ENCODE measurements at places on chromosomes 16 and 17.

DNA sequence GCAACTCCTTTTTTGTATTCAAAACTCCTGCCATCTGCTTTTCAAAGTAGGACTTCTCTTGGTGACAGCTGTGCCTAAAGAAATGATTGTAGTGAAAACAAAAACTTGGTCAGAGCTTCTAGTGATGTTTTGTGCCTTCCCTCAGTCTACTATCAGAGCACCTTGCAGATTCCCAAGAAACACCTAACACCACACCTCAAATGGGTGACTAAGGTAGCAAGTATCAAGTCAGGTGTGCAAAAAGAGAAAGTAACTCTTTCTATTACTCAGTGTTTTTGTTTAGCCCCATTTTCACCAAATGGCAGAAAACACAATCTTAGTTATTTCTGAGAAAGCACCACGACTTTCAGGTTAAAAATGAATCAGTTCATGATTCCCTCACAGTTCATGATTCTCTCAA is 2.0 kb upstream of the PMFBP1 start:
- DNase-seq: no peak

- DNase-seq: no peak
These were observed 105.6 kb upstream of the TOM1L1 start for GRCh38 chr17:54795046-54795445.

DNA sequence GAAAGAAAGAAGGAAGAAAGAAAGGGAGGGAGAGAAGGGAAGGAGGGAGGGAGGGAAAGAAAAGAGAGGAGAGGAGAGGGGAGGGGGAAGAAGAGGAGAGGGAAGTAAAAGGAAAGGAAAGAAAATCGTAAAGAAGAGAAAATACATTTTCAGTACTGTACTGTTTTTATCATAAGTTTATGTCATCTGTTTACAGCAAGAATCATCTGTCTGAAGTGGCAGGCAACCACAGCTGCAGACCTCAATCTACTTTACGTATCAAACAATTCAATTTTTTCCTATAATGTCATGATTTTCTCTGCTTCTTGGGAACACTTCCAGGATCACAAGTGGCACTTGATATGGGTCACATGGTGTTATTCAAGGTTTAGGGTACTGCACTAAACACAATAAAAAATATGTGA is 58.3 kb downstream of the USP32 start:
- DNase-seq: no peak

DNA sequence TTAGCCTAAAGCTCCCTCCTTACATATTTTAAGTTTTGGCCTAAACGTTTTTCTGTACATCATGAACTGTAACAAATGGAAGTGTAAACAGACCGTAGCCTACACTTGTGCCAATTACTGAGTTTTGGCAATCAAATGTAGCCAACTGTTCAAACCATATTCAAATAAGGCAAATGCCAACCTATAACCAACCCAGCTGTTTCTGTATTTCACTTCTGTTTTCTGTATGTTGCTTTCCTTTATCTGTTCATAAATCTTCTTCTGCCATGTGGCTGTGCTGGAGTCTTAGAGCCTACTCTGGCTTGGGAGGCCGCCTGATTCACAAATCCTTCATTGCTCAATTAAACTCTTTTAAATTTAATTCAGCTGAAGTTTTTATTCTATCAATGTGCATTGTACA is 6.9 kb upstream of the C16orf78 start:
- DNase-seq: no peak

GRCh38 chr17:65626451-65626850 is 65.0 kb upstream of the AXIN2 start:
- DNase-seq: no peak

GRCh38 chr17:49659661-49660382 is 18.1 kb downstream of the SPOP start:
- no peak for DNase-seq

DNA sequence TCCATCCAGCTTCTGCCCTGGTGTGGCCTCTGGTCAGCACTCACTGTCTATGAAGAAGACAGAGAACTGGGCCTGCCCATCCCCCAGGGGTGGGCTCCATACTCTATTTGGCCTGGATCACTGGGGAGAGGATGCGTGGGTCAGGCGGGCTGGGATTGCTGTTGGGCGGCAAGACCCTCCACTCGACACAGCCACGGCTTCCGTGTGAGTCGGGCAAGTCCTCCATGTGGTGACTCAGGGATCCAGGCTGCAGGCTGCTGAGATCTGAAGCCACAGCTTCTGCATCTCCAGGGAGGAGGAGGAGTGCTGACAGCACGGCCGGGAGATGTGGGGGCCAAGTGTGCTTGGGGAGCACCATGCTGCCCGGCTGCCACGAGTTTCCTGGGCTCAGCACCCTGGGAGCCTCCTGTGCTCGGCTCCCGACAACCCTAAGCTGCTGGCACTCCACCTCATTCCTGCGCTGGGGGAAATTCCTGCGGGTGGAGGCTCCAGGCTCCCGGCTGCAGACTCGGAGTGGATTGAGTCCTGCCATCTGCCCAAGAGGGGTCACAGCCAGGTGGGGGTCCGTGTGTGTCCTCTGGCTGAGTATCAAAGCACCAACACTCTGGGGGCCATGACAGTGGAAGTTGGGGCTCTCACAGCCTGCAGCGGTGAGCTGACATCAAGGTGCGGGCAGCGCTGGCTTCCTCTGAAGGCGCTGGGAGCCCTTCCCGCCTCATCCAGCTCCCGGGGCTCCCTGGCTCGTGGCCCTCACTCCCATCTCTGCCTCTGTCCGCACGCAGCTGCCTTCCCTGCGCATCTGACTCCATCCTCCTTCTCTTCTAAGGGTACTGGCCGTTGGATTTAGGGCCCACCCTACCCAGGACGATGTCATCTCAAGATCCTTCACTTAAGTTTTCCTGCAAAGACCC is 24.4 kb upstream of the CBFA2T3 start:
- no peak for DNase-seq

DNA sequence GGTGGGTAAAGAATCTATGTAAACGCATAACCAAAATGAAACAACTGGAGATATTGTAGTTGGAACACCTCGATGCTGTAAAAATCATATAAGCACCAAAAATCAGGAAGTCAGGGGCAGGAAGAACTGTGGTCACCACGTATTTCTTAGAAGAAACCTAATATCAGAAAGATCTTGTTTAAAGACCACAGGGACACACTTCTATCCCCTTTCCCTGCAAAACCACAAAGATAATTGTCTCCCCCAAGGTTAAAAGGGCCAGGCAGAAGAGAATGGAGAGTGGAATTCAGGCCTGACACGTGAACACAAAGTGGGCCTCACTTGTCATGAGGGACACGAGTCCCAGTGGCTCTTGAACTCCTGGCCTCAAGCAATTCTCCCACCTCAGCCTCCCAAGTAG is 68.1 kb downstream of the GSG1L start:
- DNase-seq: no peak

GRCh38 chr17:63568563-63568962 is 18.3 kb downstream of the DCAF7 start:
- DNase-seq: no peak

All from cortex of kidney (tissue), 1 donor.